ENCODE measurements at places on chromosomes 16 and 17.
A peak's percentile ranks its signal among the peaks of the same experiment; 100 is the strongest.

- no peak overlapping the region for H3K4me3 ChIP-seq
- H3K36me3 ChIP-seq, result no peaks in the 10 kb centered on the region
- no peak overlapping the region for H3K27ac ChIP-seq
- H3K4me1 ChIP-seq, result peaks cover 8% of the 10 kb centered on the region
- no peaks in the 10 kb centered on the region for H3K27me3 ChIP-seq
Measured at GRCh38 chr16:67486805-67487204, 3.5 kb upstream of the AGRP start.

GRCh38 chr17:35244341-35245195 lies 1.7 kb downstream of the SLFN5 start:
- peaks cover 48% of the 10 kb centered on the region for H3K4me1 ChIP-seq
- peaks cover 17% of the 10 kb centered on the region for H3K36me3 ChIP-seq
- peak overlapping the region; percentile 100 for H3K27ac ChIP-seq
- H3K4me3 ChIP-seq, result peak overlapping the region; percentile 96
- H3K27me3 ChIP-seq, result no peaks in the 10 kb centered on the region

DNA sequence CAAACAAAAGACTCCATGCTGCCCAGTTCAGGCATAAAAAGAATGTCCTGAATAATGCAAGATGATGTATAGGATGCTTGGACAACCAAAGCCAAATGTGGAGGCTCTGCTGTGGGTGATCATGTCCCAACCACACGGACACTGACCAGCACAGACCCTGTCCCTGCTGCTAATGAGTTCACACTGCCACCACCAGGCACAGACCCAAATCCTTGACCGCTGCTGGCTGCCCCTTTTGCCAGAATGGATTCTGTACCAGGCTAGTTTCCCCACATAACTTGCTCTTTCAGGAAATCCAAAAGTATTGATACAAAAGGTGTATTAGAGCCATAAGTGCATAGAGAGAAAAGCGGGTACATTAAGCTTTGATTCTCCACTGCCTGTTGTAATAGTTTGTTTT lies 60.9 kb downstream of the XYLT1 start:
- H3K4me1 ChIP-seq, result peaks cover 26% of the 10 kb centered on the region
- H3K27me3 ChIP-seq, result no peaks in the 10 kb centered on the region
- no peak overlapping the region for H3K4me3 ChIP-seq
- no peak for DNase-seq
- no peak overlapping the region for H3K27ac ChIP-seq

DNA sequence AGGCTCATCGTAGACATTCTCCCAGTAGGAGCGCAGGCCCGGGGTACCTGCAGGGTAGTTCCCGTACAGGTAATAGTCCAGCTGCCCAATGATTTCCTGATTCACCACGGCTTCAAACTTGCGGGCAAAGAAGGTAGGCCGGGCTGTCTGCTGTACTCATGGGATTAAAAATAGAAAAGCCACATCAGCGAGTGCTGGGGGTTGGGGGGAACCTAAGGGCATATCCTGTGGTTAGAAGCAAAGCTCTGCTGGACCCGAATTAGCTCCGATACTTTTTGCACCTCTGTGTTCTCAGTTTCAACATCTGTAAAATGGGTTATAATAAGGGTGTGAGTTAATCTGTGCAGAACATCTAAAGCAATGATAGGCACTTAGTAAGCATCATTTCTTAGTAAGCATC lies 336.2 kb downstream of the XYLT1 start:
- no peaks in the 10 kb centered on the region for H3K27me3 ChIP-seq
- no peak for DNase-seq
- peaks cover 2% of the 10 kb centered on the region for H3K36me3 ChIP-seq
- H3K4me3 ChIP-seq, result no peak overlapping the region
- no peaks in the 10 kb centered on the region for H3K4me1 ChIP-seq

GRCh38 chr17:78241277-78242023 lies 10.0 kb downstream of the TMEM235 start:
- H3K27ac ChIP-seq, result no peak overlapping the region
- H3K27me3 ChIP-seq, result no peaks in the 10 kb centered on the region
- H3K4me3 ChIP-seq, result no peak overlapping the region
- DNase-seq, result no peak

DNA sequence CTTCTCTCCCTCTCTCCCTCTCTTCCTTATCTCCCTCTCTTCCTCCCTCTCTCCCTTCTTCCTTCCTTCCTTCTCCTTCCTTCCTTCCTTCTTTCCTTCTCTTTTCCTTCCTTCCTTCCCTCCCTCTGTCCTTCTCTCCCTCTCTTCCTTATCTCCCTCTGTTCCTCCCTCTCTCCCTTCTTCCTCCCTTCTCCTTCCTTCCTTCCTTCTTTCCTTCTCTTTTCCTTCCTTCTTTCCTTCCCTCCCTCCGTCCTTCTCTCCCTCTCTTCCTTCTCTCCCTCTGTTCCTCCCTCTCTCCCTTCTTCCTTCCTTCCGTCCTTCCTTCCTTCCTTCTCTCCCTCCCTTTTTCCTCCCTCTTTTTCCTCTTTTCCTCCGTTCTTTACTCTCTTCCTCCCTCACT lies 38.6 kb downstream of the HS3ST4 start:
- no peaks in the 10 kb centered on the region for H3K36me3 ChIP-seq
- no peak overlapping the region for H3K27ac ChIP-seq
- H3K4me3 ChIP-seq, result no peak overlapping the region

DNA sequence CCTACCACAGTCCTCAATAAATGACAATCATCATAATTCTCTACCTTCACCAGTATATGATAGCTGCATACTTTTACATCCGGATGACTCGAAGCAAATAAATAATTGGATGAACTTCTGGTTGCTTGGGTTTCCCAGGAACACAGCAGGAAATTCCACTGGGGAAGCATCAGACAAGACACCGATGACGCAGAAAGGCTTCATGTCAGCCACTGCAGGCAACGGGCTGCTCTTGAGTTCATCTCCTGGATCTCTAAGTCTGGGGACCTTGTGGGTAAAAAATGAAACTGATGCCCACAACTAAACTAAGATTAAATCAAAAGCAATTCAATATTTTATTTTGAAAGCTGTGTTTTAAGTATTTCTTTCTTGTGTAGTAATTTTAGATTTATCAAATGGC lies 472.1 kb upstream of the C16orf82 start:
- H3K4me3 ChIP-seq, result no peak overlapping the region
- no peak for DNase-seq
- H3K27ac ChIP-seq, result no peak overlapping the region
- no peaks in the 10 kb centered on the region for H3K4me1 ChIP-seq
- no peaks in the 10 kb centered on the region for H3K27me3 ChIP-seq

- H3K27ac ChIP-seq, result no peak overlapping the region
- H3K4me1 ChIP-seq, result no peaks in the 10 kb centered on the region
- DNase-seq, result no peak
Measured at GRCh38 chr16:86077243-86077940, 178.4 kb downstream of the IRF8 start.

GRCh38 chr17:74677558-74678466 lies 34.9 kb downstream of the CD300LF start:
- no peaks in the 10 kb centered on the region for H3K36me3 ChIP-seq
- peaks cover 12% of the 10 kb centered on the region for H3K27me3 ChIP-seq
- DNase-seq, result no peak
- H3K4me3 ChIP-seq, result no peak overlapping the region
- H3K27ac ChIP-seq, result no peak overlapping the region

DNA sequence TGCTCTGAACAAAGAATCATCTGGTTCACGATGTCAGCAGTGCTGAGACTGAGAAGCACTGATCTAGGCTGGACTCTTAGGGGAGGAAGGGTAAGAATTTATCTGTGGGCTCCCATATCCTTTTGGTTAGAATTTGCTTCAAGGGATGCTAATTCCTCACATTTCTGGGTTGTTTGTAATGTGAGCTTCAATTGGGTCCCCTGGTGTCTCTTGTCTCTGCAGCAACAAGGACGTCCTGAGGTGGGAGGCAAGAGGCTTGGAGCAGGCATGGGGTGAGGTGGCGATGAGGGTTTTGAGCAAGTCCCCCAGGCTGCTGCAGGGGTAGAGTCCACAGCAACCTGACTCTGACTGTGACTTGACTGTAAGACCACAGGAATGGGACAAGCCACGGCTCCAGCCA lies 213.8 kb upstream of the NLRP1 start:
- peaks cover 20% of the 10 kb centered on the region for H3K27me3 ChIP-seq
- H3K4me1 ChIP-seq, result no peaks in the 10 kb centered on the region
- no peak for DNase-seq
- no peak overlapping the region for H3K27ac ChIP-seq
- H3K36me3 ChIP-seq, result no peaks in the 10 kb centered on the region

GRCh38 chr16:67481561-67482232 lies 740 bp upstream of the ATP6V0D1 start:
- DNase-seq, result no peak
- H3K27me3 ChIP-seq, result no peaks in the 10 kb centered on the region
- peaks cover 30% of the 10 kb centered on the region for H3K4me1 ChIP-seq
- peak overlapping the region; percentile 97 for H3K27ac ChIP-seq
- peaks cover 4% of the 10 kb centered on the region for H3K36me3 ChIP-seq

GRCh38 chr17:79887451-79887991 lies 48.3 kb upstream of the CBX4 start:
- H3K27ac ChIP-seq, result no peak overlapping the region
- no peak for DNase-seq
- H3K4me1 ChIP-seq, result no peaks in the 10 kb centered on the region
- H3K27me3 ChIP-seq, result peaks cover 60% of the 10 kb centered on the region
- H3K4me3 ChIP-seq, result no peak overlapping the region

GRCh38 chr16:72977127-72977526 lies 70.8 kb downstream of the ZFHX3 start:
- H3K4me1 ChIP-seq, result peaks cover 91% of the 10 kb centered on the region
- H3K36me3 ChIP-seq, result peaks cover 7% of the 10 kb centered on the region
- no peak for DNase-seq
- H3K27me3 ChIP-seq, result no peaks in the 10 kb centered on the region

DNA sequence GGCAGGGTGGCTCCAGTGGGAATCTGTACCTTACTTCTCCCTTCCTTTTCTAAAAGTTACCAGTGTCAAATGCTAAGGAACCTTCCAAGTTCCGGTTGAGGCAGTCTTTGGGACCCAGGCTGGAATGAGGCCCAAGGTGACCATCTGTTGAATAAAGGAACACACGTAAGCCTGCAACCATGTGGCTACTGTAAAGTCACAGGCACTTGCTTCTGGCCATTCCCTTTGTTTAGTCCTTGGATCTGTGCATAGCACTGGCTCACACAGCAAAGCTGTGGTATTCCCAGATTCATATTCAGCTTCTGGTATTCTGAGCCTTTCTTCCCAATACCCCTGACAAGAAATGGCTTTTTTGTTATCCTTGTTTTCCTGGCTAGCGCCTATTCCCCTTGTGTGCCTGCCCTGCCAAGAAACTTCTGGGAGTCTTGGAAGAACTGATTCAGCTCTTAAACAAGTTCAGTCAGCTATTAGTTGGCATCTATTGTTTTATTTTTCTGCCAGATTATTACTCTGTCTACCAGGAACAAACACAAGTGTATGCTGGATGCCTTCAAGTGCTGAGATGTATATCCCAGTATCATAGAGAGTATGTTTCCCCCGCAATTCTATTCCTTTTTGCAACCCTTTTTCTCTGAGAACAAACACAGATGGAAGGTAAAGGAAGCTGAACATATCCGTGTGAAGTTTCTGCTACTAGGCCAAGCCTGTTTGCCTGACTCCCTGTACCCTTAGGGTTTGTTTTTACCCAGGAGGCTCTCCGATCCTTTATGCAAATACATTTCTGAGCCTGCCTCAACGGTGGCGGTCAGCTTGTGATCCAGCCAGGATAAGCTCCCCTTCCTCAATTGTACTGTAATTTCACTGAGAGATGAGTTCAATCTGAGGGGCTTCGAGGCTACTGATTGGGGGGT lies 13.2 kb downstream of the TMEM238L start:
- no peak for DNase-seq
- no peak overlapping the region for H3K4me3 ChIP-seq

- no peak overlapping the region for H3K27ac ChIP-seq
- peaks cover 10% of the 10 kb centered on the region for H3K27me3 ChIP-seq
- DNase-seq, result peak; percentile 27
- no peaks in the 10 kb centered on the region for H3K36me3 ChIP-seq
- no peaks in the 10 kb centered on the region for H3K4me1 ChIP-seq
Measured at GRCh38 chr17:34383216-34383615, 20.2 kb upstream of the CCL1 start.

DNA sequence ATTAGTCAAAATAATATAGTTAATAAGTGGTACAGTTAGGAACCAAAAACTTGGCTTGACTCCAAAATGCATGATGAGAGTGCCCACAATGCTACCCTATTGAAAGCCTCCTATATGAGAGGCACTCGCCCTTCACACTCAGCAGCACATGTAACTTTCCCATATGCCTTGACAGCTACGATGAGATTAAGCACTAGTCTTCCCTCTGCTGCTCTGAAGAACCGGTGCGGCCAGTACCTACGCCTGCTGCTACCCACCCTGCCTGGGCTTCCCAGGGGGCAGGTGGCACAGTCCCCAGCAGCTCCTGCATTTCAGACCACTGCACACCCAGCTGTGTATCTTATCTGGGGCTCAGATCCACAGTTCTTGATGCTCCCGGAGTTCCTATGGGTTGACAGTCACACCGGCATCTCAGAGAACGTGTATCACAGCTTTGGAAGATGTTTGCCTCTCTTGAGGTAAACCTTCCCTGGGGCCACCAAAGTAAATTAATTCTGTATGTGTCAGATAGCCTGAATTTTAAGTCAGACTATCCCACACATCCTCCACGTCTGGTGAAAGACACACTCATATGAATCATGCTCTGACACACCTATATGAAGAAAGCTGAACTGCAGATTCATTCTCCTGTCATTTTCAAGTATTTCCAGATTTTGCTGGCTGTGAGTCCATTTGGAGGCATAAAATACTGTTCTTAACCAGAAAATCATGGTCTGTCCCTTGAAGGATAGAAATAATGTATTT lies 77.8 kb downstream of the MYH10 start:
- H3K4me1 ChIP-seq, result peaks cover 9% of the 10 kb centered on the region
- H3K36me3 ChIP-seq, result peaks cover 32% of the 10 kb centered on the region
- H3K27me3 ChIP-seq, result no peaks in the 10 kb centered on the region
- H3K4me3 ChIP-seq, result no peak overlapping the region

GRCh38 chr17:75854881-75855309 lies 240 bp downstream of the WBP2 start:
- DNase-seq, result no peak
- peaks cover 24% of the 10 kb centered on the region for H3K4me1 ChIP-seq
- no peak overlapping the region for H3K4me3 ChIP-seq
- H3K27ac ChIP-seq, result no peak overlapping the region
- no peaks in the 10 kb centered on the region for H3K27me3 ChIP-seq

GRCh38 chr17:65457635-65458257 lies 103.7 kb downstream of the AXIN2 start:
- H3K4me1 ChIP-seq, result peaks cover 4% of the 10 kb centered on the region
- no peak overlapping the region for H3K27ac ChIP-seq
- no peak overlapping the region for H3K4me3 ChIP-seq
- H3K27me3 ChIP-seq, result peaks cover 39% of the 10 kb centered on the region

GRCh38 chr17:35713069-35713728 lies 18.2 kb upstream of the RASL10B start:
- H3K4me3 ChIP-seq, result no peak overlapping the region
- peaks cover 25% of the 10 kb centered on the region for H3K4me1 ChIP-seq
- H3K36me3 ChIP-seq, result peaks cover 15% of the 10 kb centered on the region
- H3K27me3 ChIP-seq, result no peaks in the 10 kb centered on the region
- no peak for DNase-seq

- H3K4me3 ChIP-seq, result no peak overlapping the region
- no peaks in the 10 kb centered on the region for H3K27me3 ChIP-seq
- H3K4me1 ChIP-seq, result peaks cover 6% of the 10 kb centered on the region
- H3K27ac ChIP-seq, result no peak overlapping the region
- H3K36me3 ChIP-seq, result peaks cover 41% of the 10 kb centered on the region
Measured at GRCh38 chr17:31136319-31136718, 41.5 kb downstream of the NF1 start.

- no peak overlapping the region for H3K4me3 ChIP-seq
- H3K4me1 ChIP-seq, result no peaks in the 10 kb centered on the region
- H3K36me3 ChIP-seq, result no peaks in the 10 kb centered on the region
- H3K27ac ChIP-seq, result no peak overlapping the region
- H3K27me3 ChIP-seq, result no peaks in the 10 kb centered on the region
- DNase-seq, result no peak
Measured at GRCh38 chr16:51049678-51050376, 101.2 kb downstream of the SALL1 start.

- DNase-seq, result no peak
- no peak overlapping the region for H3K27ac ChIP-seq
- H3K36me3 ChIP-seq, result no peaks in the 10 kb centered on the region
Measured at GRCh38 chr16:48955837-48956236, 325.8 kb downstream of the CBLN1 start.

All from osteocyte (in vitro differentiated cells).